Activated CD4-positive, alpha-beta memory T cell treated with anti-CD3 and anti-CD28 coated beads, Interleukin-2, amount 10 ng/mL, durations not matched to agents 7 days and 5 days (primary cell): ENCODE measurements at places on chromosomes 4 and X.

DNA sequence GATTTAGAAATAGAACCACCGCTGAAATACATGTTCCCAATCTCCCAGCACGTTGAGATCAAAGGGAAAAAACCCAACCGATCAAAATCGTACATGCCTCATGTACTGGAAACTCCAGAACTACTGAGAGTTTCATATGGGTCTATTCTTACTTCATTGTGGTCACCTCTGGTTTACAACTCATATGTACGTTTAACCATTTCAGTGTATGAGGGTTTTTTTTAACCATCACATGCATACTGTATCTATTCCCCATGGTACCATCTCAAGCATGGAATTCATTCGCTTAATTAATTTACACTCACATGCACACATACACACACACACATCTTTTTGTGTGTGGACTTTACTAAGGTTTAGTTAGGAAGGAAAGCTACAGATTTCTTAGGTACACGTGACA lies 46.0 kb upstream of the CLNK start:
- no peak for DNase-seq

GRCh38 chr4:126939401-126939800 lies 693.4 kb upstream of the INTU start:
- no peak for DNase-seq

GRCh38 chrX:72295745-72296144 lies 10.0 kb downstream of the CITED1 start:
- no peak for DNase-seq

DNA sequence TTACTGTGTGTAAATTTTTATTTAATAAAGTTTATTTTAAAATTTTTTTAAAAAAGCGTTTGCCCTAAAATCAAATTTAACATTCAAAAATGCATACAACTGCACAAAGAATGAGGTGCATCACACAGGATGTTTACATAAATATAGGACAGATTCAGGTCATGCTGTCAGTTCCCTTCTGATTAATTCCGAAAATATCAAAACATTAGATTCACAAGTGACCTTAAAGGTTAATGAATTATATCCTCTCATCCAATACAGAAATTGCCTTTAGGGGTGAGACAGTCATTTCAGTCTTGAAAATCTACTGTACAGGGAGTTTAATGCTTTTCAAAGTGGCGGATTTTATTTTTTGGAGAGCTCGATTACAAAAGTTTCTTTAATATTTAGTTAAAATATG lies 208.7 kb upstream of the FTHL17 start:
- DNase-seq, result no peak

DNA sequence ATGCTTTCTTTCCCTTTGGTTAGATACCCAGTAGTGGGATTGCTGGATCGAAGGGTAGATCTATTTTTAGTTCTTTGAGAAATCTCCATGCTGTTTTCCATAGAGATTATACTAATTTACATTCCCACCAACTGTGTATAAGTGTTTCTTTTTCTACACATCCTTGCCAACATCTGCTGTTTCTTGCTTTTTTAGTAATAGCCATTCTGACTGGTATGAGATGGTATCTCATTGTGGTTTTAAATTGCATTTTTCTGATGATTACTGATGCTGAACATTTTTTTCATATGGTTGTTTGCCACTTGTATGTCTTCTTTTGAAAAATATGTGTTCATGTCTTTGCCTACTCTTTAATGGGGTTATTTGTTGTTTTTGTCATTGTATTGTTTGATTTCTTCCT lies 6.6 kb upstream of the AGA start:
- no peak for DNase-seq

DNA sequence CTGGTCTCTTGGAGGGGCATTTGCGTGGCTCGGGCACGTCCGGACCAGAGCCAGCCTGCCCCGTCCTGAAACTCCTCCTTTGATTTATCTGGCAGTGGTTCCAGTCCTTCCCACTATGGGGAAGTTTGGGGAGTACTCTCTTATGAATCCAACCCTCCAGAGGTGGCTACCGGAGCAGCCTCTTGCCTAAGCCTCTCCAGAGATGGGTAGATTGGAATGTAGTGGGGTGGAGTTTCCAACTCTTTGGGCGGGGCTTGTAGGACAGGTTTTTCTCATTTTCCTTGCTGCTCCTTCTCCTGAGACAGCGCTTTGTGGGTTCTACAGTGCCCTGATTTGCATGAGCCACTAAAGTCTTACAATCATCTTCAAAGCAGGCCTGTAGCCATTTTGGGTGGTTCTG lies 60.1 kb upstream of the XAGE1B start:
- DNase-seq, result no peak

DNA sequence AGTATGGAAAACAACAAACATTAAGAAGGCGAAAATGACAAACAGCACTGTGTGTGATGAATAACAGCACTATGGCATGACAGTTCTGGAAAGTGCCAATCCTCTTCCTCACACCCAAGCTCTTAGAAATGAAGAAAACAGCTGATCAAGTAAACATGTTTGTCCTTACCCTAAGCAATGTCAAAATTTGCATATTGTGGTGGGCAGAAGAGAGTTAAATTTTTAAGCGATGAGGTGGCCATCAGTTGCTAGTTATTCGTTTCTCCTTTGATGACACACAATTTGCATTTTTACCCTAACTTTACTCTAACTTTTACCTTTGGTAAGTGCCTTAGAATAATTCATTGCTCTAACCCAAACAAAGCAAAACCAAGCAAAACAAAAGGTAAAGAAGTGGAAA lies 8.8 kb downstream of the PROM1 start:
- DNase-seq, result no peak

DNA sequence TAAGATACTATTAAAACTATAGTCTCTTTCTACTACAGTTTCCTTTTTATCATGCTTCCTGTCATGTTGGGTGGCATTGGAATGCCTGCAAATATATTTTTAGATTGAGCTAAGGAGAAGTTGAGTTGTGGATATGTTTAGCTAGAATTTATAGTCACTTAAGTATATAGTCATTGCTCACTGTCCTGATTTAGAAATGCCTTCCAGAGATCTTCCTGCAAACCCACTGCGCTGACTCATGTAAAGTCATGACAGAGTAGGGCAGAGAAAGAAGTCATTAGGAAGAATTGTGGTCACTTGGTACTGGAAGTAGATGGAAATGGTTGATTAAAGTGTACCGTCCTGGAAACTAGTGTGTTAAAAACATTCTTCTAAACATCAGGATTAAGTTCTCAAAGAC lies 490.3 kb upstream of the PABPC4L start:
- no peak for DNase-seq

GRCh38 chr4:113332701-113333100 lies 283.2 kb downstream of the ANK2 start:
- DNase-seq, result no peak

DNA sequence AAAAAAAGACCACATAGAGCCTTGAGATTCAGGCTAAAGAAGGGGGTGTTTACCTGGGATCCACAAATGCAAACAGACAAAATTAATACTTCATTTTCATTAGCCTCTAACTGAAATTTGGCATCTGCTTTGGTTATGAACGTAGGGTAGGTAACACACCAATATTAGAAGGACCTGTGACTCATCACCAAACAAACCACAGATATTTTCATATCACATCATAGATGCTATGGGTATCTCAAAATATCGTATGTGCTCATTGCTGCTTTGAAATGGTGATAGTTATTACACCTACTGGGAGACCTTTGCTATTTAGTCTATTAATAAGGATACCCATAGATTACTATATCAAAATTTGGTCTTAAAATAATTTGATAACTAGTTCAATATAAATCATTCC lies 180.6 kb upstream of the MAP3K15 start:
- no peak for DNase-seq

DNA sequence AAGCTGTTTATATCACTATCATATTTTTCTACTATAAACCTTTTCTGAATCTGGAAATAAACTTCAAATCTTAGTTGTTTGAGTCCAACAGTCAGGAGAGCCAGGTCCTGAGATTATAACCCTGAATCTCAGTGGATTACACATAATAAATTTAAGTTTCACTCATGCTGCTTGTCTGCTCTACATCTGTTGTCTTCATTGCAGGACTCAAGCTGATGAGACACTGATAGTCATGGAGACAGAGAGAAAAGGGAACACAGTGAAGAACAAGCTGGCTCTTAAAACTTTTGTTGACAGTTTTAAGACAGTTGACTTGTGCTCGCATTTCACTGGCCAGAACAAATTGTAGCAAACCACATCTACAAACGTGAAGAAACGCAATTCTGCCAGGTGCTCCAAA lies 327.0 kb upstream of the CTSO start:
- DNase-seq, result no peak

GRCh38 chrX:63784902-63785707 lies at the start of gene ARHGEF9:
Gene ARHGEF9 (minus strand): TSS chrX:63785214. CDS start chrX:63785145, 69 bp downstream.
- DNase-seq, result no peak

- DNase-seq, result peak; percentile 72
Measured at GRCh38 chrX:73562984-73563737, at the start of gene CHIC1. Gene CHIC1 (plus strand): TSS chrX:73563197. CDS start chrX:73563285, 88 bp downstream.

DNA sequence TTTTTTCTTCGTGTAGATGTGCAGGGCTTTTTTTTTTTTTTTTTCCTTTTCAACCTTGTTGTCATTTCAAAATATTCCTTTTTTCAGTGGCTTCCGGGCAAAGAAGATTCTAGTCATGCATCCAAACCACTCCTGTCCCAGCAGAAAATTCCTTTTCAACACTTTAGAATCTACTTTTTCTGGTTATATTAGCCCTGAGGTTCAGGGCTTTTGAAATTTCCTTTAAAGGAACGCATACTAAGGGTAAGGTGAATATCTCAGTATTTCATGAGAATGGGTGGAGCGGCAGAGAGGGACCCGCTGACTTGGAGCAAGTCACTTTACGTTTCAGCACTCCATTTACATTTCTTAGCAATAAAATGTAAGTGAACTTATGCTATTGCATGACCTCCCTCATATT lies 15.6 kb upstream of the TENM3 start:
- no peak for DNase-seq

GRCh38 chrX:23332888-23333821 lies 1.5 kb upstream of the PTCHD1 start:
- no peak for DNase-seq

DNA sequence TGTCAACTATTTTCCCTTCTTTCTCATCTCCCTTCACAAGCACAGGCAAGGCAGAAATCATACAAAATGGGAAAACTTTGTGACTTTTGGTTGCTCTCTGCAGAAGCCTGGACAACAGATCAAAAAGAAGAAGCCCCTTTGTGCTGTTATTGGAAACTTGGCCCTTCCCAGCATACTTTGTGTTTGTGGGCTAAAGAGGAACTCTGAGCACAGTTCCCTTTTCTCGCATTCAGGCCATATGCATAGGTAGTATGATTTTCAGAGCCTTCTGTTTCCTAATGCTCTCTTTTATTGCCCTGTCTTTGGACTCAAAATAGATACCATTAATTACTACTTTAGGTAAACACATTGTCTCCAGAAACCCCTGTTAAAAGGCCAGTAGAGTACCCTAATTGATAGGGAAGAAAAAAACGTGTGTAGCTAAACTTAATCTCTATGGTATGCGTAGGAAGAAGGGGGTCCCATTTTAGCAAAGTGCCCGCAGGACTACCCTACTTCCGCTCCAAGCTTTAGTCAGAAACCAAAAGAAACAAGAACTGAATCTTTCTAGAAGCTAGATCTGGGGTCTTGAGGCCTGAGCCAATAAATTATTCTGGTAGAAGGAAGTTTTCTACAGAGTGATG lies 26.6 kb downstream of the VSIG4 start:
- no peak for DNase-seq

DNA sequence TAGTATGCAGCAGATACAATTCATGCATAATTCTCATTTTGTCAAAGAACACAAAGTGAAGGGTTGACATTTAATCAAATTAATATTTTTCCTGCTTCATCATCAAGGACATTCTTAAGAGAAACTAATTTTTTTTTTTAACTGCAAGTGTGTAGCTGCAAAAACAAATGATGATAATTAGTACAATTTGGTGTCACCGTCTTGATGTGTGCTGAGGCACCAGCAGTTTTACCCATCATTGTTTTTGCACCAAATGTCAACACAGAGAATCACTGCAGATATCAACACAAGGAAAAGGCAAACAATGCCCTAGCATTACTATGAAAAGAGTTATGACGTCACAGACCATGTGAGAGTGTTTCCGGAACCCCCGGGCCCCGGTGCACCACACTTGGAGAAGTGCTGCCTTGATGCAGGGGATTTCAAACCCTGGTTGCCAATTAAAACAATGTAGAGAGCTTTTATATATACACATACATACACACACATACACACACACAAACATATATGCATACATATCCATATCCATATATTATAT lies 55.9 kb downstream of the AGA start:
- no peak for DNase-seq
